Neural cell (in vitro differentiated cells): ENCODE measurements at places on chromosomes 7 and 10. TPM values are rescaled to one million over a fixed set of nuclear protein-coding genes. Genes with fewer than 3 reads are reported as not detected.

The MYO3A gene
- 3.0 and 4.1 TPM in 2 replicates for polyA plus RNA-seq

The HOXA4 gene
- polyA plus RNA-seq, result not detected in 2 replicates

The ACSL5 gene
- polyA plus RNA-seq, result not detected in 2 replicates

The AGR2 gene
- not detected in 2 replicates for polyA plus RNA-seq

The SRRM3 gene
- polyA plus RNA-seq, result 34.9 and 36.3 TPM in 2 replicates

The MAGI2 gene
- polyA plus RNA-seq, result 18.7 and 19.3 TPM in 2 replicates

The WDR86 gene
- polyA plus RNA-seq, result 45.6 and 46.2 TPM in 2 replicates

The GLI3 gene
- polyA plus RNA-seq, result 0.19 and 0.48 TPM in 2 replicates

The LRRN3 gene
- polyA plus RNA-seq, result 119 and 138 TPM in 2 replicates

The TOMM7 gene
- polyA plus RNA-seq, result 216 and 241 TPM in 2 replicates

The POM121L12 gene
- polyA plus RNA-seq, result not detected in 2 replicates

The AGAP3 gene
- polyA plus RNA-seq, result 92.9 and 117 TPM in 2 replicates

The OR2A1 gene
- not detected in 2 replicates for polyA plus RNA-seq

The ZPBP gene
- polyA plus RNA-seq, result not detected in 2 replicates

The FBXW4 gene
- 7.7 and 11.8 TPM in 2 replicates for polyA plus RNA-seq

The GPC2 gene
- 506 and 594 TPM in 2 replicates for polyA plus RNA-seq

The TMEM176B gene
- polyA plus RNA-seq, result 1.9 and 3.0 TPM in 2 replicates

The NUP42 gene
- polyA plus RNA-seq, result 106 and 109 TPM in 2 replicates

The POR gene
- polyA plus RNA-seq, result 61.2 and 90.9 TPM in 2 replicates
